ENCODE measurements at places on chromosomes 6 and 20.

DNA sequence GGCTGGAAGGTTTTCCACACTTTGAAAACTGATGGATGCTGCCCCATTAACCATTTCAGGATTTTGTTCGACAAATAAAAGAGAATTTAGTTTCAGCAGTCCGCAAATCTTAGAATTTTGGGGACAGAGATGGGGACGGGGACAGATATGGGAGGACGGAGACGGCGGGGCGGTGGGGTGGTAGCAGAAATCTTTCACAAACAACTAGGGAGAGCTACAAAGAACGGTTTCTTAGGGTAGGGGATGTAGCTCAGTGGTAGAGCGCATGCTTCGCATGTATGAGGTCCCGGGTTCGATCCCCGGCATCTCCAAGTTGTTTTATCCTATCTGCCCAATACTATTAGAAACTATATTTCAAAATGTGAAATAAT lies 15.1 kb downstream of the HMGN4 start:
- peak; percentile 81 for DNase-seq

GRCh38 chr20:11035211-11035610 lies 361.4 kb upstream of the JAG1 start:
- no peak for DNase-seq

- DNase-seq = no peak
These were observed 5.2 kb downstream of the VWA7 start for GRCh38 chr6:31771992-31772358.

DNA sequence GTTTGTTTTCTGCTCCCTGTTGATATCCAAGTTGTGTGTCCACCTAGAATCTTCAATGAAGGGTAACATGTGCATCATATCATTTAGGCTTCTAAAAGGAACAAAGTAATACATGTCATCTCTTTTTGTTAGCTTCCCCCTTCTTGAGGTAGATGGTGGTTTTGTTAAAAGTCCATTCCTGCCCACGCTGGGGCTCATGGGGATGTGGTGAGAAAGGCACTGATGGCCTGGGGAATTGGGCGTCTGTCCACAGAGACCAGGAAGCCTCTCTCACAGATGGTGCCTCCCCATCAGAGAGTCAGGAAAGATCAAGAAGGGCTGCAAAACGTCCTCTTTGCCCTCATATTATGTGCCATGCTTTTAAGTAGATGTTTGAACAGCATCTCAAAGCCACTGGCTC lies 32.5 kb downstream of the GNAS start:
- no peak for DNase-seq

DNA sequence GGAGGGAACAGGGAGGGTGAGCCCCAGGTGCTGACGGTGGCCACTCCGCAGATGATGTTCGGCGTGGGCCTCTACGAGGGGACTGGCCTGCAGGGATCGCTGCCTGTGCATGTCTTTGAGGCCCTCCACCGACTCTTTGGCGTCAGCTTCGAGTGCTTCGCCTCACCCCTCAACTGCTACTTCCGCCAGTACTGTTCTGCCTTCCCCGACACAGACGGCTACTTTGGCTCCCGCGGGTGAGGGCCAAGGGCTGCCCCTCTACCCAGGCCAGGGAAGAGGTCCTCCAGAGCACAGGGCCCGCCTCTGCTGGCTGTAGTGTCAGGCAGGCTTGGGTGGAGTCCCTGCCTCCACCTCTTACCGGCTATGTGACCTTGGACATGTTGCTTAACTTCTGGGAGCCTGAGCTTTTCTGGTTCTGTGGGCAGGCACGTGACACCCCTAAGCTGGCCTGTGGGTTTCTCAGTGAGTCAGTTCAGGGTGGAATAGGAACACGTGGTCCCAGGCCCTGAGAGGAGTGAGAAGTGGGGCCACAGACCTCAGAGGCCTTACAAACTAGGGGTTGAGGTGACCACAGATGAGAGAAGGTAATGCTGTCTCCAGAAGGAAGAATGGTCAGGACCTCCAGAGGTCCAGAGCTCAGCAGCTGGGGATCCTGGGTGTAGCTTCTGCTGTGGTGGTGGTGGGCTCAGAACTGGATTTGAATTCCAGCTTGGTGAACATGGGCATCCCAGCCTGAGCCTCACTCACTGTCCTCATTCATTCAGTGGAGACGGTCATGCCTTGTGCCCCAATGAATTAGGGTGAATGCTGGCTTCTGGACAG lies 11.9 kb downstream of the PCIF1 start:
- DNase-seq = peak; percentile 90

- DNase-seq = no peak
These were observed 12.9 kb downstream of the MAPRE1 start for GRCh38 chr20:32832664-32833063.

- no peak for DNase-seq
These were observed 75.1 kb upstream of the DUSP22 start for GRCh38 chr6:217048-217659.

- peak; percentile 51 for DNase-seq
These were observed 198.7 kb downstream of the RIMS1 start for GRCh38 chr6:72084992-72085569.

- no peak for DNase-seq
These were observed 216.2 kb downstream of the CD83 start for GRCh38 chr6:14333556-14334305.

DNA sequence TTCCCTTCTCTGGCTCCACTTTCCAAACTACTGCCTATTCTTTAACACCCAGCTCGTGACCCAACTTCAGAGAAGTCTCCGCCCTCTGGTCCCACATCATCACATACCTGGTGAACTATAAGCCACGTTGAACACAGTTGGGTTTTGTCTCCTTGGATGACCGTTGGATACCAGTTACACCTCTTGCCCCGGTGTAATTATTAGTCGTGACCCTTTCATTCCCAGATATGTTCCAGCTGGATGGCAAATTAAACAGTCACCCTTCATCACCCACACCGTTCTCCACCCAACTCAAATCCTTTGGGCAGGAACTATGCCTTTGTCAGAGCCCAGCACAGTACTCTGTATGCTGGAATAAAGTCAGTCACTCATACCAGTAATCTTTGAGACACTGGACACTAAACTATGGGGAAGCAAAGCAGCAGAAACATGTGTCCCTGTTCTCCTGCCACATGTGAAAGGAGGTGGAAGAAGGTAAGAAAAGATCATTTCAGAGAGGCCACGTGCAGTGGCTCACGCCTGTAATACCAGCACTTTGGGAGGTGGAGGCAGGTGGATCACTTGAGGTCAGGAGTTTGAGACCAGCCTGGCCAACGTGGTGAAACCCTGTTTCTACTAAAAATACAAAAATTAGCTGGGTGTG lies 22.5 kb downstream of the PLAGL2 start:
- no peak for DNase-seq
